ENCODE measurements at places on chromosomes 1 and 21.

GRCh38 chr1:170200621-170201397 lies 55.0 kb downstream of the NTMT2 start:
- DNase-seq: peak; percentile 18

DNA sequence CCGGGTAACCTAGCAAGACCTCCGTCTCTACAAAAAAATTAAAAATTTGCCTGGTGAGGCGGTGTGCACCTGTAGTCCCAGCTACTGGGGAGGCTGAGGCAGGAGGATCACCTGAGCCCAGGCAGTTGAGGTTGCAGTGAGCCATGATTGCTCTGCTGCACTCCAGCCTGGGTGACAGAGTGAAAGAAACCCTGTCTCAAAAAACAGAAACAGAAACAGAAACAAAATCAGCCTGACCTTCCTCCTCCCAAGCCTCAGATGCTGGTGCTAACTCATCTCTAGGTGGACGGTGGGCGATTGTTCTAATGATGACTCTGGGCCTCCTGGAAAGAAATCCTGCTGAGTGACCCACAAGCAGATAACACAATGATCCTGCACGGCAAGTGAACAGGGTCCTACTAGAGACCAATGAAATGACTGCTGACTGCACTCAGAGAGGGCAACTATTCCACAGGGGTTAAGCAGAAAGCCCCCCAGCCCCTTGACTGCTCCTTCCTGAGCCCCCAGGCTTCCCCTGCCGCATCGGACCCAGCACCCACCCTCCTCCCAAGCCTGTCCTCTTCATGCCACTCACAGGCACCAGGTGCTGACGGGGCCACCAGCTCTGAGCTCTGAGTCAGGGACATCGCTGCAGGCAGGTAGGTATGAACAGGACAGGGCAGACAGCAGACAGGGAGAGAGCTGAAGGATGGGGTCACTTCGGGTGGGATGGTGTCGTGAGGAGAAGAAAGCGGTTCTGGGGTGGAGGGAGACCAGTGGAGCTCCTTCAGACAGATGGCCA lies 27.8 kb upstream of the LRRC38 start:
- DNase-seq: no peak

- no peak for DNase-seq
Measured at GRCh38 chr1:56453417-56454078, 125.8 kb downstream of the PLPP3 start.

DNA sequence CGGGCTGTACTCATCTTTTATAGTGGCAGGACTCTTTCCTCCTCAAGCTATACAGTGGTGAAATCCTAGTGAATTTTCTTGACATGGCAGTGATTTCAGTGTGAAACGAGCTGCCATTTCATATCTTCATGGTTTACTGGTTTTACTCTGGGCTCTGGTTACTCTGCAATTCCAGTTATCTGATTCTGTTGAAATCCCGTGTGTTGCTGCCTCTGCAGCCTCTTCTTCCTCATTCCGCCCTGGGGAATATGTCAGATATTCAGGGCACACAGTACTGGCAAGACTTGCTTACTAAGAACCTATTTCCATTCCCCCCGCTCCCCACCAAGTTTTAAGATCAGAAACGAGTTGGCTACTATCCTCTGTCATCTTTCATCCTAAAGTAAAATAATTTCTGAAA lies 7.9 kb upstream of the OR2B11 start:
- no peak for DNase-seq

DNA sequence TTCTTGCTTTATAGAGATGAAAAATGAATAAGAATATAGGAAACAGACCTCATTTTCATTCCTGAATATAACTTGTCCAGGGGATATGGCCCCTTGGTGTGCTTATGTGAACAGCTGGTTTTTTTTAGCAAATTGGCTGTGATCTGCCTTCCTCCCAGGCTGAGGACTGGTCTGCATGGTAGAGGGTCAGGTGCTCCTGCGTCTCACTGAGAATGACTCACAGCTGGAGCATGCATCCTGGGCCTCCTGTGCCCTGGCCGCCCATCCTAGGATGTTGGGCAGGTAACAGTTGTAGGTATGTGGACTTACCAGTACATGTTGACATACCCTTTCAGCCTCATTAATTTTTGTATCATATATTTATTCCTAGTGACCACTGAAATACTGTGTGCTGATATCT lies 29.8 kb downstream of the AGT start:
- DNase-seq: no peak

GRCh38 chr1:50917138-50918137 lies 42.6 kb downstream of the FAF1 start:
- DNase-seq: no peak

GRCh38 chr1:208326033-208326432 lies 81.8 kb upstream of the PLXNA2 start:
- no peak for DNase-seq

GRCh38 chr21:36821032-36821299 lies 122.1 kb downstream of the SIM2 start:
- no peak for DNase-seq

DNA sequence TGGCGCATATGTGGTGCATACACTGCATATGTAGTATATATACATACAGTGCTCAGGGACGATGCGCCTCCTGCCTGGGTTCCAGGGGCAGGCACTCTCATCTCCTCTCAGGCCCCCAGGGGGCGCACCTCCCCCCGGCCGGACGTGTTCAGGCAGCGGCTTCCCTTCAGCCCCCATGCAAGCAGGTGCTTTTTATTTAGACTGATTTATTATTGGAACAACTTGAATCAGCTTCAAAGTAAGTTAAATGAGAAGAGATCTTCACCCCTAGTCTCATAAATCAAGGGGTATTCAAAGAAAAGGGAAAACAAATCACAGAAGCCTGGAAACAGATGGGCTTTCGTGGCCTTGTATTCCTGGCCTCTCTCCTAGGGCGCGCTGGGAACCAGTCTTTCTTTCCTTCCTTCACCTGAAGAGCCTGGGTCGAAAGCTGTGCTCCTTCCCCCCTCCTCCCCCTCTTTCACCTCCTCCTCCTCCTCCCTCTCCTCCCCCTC lies 64.6 kb downstream of the UBIAD1 start:
- no peak for DNase-seq

DNA sequence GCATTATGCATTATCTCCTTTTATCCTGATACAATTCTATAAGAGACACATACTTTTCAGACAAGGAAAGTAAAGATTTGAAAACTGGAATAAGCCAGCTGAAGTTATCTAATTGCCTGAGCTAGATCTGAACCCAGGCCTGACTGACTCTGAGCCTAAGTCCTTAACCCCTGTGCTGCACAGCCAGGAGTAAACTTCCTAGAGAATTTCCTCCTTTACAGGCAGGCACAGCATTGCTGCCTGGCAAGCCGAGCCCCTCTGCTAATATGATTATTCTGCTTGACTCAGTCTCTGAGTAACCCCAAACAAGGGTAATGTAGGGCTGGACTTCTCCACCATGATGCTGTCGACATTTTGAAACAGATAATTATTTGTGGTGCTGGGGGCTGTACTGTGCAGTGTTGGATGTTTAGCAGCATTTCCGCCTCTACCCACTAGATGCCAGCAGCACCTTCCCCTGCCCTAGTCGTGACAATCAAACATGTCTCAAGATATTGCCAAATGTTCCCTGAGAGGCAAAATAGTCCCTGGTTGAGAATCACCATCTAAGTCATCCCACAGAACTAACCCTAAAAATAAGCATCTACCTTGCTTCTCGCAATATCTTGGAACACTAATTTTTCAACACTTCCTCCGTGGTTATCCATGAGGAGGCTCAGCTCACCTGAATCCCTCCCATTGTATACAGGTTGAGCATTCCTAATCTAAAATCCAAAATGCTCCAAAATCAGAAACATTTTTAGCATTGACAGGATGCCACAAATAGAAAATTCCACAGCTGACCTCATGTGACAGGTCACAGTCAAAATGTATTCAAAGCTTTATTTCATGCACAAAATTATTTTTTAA lies 18.5 kb downstream of the CAMK1G start:
- peak; percentile 25 for DNase-seq

DNA sequence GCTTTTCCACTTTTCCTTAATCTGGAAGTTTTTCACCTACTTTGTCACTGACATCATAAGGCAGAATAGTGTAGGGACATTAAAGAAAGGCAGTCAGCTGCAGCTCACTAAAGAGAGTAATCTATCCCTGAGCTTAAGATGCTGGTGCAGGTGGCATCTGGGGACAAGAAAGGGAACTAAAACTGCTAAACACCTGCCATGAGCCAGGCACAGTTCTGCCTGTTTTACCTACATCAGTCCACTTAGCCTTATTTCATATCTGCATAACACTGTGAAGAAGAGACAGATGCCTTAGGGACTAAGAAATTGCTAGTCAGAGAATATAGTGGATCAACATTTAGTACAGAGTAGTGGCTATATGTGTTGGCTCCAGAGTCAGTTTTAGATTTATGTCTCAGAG lies 88.1 kb downstream of the GPATCH2 start:
- no peak for DNase-seq

DNA sequence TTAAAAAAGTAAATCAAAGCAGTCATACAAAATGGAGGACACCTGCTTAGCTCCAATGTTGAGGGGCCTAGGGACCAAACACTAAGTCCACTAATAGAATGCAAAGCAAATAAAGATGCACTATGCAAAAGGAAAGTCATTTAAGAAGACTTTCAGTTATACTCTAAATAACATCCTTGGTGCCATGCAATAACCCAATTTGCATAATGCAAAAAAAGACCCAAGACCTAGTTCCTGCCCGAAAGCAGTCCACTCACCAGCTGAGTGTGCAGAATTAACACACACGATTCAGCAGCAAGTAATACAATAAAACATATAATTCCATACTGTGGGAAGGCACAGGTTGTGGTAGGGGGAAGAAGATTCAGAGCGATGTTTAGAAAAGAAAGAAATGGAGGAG lies 101.8 kb downstream of the TGFBR3 start:
- DNase-seq: no peak

GRCh38 chr1:196381544-196381943 lies 226.7 kb downstream of the KCNT2 start:
- no peak for DNase-seq

- DNase-seq: peak; percentile 30
Measured at GRCh38 chr1:26744075-26744959, 43.4 kb upstream of the PIGV start.

GRCh38 chr21:45244799-45245340 lies 42.8 kb downstream of the POFUT2 start:
- no peak for DNase-seq

Measured in AG09319 (cell line).